GM12891 (cell line): ENCODE measurements at places on chromosomes 1 and 21.

DNA sequence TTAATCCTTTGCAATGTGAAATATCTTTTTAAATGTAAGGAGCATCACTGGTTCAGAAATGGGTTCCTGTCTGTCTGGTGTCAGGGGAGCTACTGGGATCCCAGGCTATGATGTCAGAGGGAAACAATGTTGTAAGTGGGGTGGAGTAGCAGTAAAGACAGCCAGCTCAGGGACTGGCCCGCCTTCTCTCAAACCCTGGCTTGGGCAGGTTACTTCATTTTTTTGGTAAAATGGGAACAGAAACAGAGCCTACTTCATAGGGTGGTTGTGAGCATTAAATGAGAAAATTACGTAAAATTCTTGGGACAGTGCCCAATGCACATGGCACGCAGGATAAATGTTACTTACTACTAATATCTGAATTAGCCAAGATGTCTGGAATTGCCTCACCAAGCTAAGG lies 30.7 kb upstream of the IL20 start:
- DNase-seq = no peak

GRCh38 chr1:56540467-56540866 lies 38.9 kb downstream of the PLPP3 start:
- DNase-seq = no peak

- no peak for DNase-seq
Observed at GRCh38 chr1:92346866-92347640, 48.2 kb downstream of the RPAP2 start.

GRCh38 chr1:114063544-114063943 lies 84.3 kb downstream of the OLFML3 start:
- no peak for DNase-seq

DNA sequence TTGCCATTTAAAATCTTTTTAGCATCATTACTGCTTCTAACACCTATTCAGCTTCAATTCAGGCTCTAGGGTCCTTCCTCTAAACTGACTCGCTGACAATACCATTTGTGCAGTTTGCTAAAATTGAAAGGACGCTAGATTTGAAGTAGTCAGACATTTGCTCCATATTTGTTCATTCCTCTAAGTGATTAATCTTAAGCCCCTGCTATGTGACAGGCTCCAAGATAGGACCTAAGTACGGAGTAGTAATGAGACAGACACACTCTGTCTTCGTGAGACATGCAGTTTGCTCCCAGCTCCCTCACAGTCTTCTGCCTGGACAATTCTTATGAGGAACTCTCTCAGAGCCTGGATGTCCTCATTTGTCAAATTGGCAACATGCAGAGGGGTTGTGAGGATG lies 26.1 kb upstream of the CD53 start:
- no peak for DNase-seq

GRCh38 chr1:75361260-75361659 lies 227.1 kb downstream of the LHX8 start:
- DNase-seq = no peak

GRCh38 chr1:34984793-34985608 lies at the start of gene TMEM35B:
Gene TMEM35B, minus strand, starts transcription at chr1:34985347. Its CDS starts 42 bp downstream, at chr1:34985305.
- peak; percentile 75 for DNase-seq

DNA sequence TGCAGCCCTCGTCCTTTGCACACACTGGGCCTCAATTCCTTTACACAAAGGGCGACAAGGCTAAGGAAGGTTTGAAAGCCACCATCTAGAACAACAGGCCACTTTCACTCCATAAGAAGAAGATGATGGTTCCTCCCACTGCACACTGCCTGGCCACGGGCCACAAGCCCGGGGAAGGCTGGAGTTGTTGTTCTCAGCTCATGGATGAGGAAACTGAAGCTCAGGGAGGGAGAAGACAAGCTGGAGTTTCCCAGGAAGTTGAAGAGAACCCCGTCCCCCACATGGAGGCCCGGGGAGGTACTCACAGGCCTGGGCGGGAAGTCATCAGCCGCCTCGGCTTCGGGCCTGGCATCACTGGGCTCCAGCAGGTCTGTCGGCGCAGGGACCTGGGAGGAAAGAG lies 24.6 kb upstream of the DDOST start:
- no peak for DNase-seq

DNA sequence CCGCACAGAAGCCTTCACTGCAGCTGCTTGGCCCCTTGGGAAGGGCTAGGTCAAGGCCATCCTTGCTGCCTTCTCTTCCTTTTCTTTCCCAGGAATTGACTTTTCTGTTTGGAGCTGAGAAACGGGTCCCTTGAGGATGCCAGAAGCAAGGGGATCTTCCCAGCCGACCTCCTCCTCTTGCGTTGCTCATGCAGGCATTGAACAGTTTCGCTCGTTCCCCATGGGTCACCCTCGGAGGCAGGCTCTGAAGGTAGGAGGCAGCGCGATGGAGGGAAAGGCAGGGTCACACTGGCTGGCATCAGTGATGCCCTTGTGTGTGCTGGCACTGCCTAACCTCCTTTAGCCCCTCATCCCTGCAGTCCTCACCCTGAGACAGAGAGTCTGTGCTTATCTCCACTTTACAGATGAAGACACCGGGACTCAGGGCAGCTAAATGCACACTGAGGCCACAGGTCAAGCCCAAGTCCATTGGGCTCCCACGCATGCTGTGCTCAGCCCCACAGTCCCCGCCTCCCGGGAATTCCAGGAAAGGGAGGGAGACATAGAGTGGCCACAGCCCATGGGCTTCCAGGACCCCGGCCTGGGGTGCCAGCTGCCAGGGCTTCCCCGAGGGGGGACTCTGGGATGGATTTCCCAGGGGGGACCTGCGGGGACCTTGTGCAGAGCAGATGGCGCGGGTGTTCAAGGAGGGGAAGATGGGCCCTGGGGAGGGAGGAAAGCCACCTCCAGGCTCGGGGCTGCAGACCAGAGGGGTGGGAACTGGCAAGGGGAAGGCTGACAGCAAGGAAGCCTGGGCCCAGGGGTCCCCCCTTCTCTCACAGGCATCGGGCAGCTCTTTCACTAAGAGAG lies 90.2 kb downstream of the SPSB1 start:
- DNase-seq = no peak

GRCh38 chr1:109659997-109660690 lies 4.2 kb downstream of the GSTM4 start:
- DNase-seq = no peak

DNA sequence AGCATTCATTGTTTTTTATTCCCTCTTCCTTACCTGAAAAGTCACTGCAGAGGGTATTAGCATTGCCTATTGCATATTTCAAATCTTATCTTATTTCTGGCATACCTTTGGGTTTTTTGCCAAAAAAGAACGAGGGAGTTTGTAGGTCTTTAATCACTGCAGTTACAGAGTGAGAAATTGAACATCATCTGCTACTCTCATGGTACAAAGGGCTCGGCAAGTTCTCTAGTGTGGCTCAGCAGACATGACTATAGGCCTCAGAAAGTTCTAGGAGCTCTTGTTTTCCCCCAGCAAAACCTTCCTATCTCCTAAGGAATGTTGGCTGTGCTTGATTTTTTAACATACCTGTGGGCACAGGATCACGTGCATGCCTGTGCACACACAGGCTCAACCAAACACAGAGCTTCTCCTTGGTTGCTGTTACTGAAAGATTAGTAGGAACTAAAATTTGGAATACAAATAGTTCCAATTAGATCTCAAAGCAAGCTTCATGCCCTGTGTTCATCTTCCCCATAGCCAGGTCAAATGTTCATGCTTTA lies 69.7 kb downstream of the CCDC185 start:
- no peak for DNase-seq

- no peak for DNase-seq
Observed at GRCh38 chr21:42649122-42650032, 4.0 kb upstream of the PDE9A start.

DNA sequence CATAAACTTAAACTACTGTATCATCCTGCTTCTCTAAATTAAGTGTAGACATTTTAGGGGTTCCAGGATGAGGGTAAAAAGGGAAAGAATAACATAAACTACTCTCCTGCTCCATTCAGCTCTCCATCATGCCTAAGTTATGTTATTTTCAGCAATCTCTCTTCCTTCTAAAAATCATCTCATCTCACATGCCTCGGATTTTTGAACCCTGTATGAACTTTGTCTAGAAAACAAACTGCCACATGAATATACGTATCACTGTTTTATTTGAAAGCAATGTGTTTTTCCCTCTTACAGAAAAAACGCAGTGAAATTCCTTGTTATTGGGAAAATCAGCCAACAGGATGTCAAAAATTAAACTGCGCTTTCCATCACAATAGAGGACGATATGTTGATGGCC lies 32.6 kb downstream of the ZBED6 start:
- DNase-seq = no peak

DNA sequence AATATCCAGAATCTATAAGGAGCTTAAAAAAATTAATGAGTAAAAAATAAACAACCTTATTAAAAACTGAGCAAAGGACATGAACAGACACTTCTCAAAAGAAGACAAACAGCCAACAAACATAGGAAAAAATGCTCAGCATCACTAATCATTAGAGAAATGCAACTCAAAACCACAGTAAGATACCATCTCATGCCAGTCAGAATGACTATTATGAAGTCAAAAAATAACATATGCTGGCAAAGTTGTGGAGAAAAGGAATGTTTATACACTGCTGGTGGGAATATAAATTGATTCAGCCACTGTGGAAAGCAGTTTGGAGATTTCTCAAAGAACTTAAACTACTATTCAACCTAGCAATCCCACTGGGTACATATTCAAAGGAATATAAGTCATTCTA lies 25.3 kb downstream of the PIGK start:
- DNase-seq = no peak

GRCh38 chr1:161933592-161934588 lies 89.8 kb downstream of the OLFML2B start:
- no peak for DNase-seq

- no peak for DNase-seq
Observed at GRCh38 chr1:229238674-229239415, 32.1 kb upstream of the RAB4A start.

- no peak for DNase-seq
Observed at GRCh38 chr1:94269921-94270320, 32.5 kb upstream of the ARHGAP29 start.

GRCh38 chr1:225882694-225883615 lies 775 bp upstream of the TMEM63A start:
- peak; percentile 68 for DNase-seq

- DNase-seq = no peak
Observed at GRCh38 chr1:53198241-53198651, 1.6 kb downstream of the CPT2 start.

DNA sequence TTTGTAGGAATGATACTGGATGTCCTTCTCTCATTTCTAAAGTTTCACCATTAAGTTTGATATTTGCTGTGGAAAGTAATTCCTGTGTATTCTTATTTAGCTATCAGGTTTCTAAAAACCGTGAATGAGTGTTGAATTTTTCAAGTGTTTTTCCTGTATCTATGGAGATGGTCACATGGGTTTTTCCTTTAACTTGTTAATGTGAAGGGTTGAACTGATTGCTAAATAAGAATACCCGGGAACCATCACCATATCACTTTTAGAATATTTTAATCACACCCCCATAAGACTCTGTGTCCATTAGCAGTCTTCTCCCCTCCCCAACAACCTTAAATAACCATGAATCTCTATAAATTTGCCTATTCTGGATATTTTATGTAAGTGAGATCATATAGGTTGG lies 16.5 kb upstream of the ASAP3 start:
- no peak for DNase-seq

DNA sequence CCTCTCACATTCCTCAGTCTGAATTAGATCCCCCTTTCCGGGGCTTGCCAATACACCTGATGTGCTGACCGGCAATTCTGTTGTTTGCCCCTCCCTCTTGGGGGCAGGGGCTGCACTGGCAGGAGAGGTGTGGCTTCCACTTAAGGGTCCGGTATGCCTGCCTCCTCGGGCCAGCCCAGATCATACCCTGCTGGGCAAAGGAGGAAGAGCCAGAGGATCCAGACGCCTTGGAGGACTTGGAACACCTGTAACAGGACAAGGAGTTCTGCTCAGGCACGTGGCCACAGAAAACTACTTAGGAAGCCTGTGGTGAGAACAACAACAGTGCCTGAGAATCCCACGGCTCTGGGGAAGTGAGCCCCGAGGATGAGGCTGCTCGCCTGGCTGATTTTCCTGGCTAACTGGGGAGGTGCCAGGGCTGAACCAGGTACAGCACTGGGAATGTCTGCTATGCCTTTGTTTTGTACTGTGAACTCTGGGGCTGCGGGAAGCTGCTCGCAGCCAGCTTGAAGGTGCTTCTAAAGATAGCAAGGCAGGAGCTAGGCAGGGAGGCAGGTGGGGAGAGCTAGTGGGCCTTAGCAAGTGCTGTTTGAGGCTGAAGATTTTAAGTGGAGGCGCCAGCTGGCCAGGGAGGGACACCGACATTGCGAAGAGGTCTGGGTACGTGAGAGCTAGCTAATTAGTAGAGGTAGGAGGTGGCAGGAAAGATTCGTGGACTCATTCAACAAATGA lies at the start of gene SMPDL3B:
SMPDL3B (plus strand) TSS at position 183 of the 732 bp plus-strand sequence; CDS start at position 367, 184 bp downstream.
- DNase-seq = no peak

- no peak for DNase-seq
Observed at GRCh38 chr1:246417152-246417812, 89.8 kb downstream of the SMYD3 start.

DNA sequence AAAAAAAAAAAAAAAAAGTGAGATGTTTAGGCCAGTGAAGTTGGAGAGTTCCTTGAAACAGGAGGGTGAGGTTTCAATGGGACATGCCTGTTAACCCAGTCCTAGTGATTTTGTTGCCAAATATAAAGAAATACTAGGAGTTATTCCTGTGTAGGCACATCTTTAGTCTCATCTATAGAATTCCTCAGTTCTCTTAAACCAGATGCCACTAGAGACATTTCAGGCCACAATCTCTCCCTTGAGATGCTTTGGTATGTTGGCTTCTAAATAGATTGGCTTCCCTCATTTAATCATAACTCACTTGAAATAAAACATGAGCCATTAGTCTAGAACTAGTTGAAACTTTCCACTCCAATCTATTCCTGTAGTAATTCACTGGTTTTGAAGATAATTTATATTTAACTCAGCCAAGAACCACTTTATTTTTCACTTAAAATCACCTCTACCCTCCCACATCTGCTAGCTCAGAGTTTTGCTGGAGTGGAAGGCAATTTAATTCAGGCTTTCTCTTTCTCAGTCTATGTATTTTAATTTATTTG lies 29.8 kb downstream of the GPR137B start:
- no peak for DNase-seq

DNA sequence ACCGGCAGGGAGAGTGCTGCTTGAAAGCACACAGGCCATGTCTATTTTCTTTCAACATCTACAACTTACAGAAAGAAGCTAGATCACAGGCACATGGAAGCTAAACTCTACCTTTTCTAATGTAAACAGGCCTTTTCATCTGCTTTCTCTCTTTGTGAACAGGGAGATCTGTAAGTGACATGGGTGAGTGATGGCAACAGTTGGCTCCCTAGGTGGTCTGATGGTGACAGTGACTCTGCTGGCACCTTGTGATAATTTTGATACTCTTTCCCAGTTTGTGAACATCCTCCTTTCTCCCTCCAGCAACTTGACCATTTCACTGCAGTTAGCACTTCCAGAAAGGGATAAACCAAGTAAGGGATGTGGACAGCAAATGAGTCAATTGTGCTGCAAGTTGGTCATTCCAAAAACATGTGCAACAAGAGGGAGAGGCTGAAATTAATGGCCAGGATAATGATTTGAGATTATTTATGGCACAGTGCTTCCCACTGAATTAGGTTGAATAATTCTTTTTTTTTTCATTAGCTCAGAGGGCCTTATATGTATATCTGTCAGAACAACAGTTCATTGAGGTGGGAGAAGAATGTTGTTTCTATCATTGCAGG lies 89.5 kb downstream of the XCL2 start:
- no peak for DNase-seq
